A172 (cell line): ENCODE measurements at places on chromosomes 13 and 19. TPM values are rescaled to one million over a fixed set of nuclear protein-coding genes. Genes with fewer than 3 reads are reported as not detected.

Gene ARHGEF7
- total RNA-seq: 18.7 and 26.9 TPM in 2 replicates

- peak; percentile 0 for DNase-seq
Observed at GRCh38 chr13:81927347-81927746, 1586.4 kb upstream of the SPRY2 start.

DNA sequence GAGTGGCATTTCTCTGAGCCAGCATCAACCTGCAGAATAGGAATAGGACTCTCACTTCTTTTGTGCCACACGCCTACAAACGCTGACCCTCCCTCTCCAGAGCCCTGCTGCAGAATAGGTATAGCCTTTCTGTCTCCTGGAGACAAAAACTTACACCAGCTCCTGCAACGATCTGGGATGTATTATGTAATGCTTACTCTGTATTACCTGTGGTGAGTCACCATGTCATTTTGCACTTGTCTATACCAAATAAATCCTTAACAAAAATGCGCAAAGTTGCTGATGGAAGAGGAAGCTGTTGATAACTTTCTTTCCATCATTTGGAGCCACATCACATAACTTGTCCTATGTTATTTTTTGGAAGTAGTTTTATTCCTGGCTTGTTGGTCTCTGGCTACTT lies 155.8 kb upstream of the FNDC3A start:
- no peak for DNase-seq

Gene NMRK2
- total RNA-seq: not detected in 2 replicates

DNA sequence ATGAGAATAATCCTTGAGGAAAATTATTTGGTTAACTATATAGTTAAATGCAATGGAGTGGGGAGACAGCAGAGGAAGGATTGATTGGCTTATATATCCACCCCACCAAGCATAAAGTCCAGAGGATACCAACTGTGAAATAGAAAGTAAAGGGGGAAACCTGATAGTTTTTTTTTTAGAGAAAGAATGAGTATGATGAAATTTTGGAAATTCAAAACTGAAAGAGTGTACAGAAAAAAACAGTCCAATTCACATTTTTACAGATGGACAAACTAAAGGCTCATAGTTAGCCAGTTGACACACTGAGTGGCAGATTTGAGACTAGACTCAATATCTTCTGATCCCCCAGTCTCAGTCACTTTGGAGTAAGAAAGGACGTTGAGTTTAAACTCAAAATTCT lies 51.1 kb downstream of the FNDC3A start:
- DNase-seq: no peak

DNA sequence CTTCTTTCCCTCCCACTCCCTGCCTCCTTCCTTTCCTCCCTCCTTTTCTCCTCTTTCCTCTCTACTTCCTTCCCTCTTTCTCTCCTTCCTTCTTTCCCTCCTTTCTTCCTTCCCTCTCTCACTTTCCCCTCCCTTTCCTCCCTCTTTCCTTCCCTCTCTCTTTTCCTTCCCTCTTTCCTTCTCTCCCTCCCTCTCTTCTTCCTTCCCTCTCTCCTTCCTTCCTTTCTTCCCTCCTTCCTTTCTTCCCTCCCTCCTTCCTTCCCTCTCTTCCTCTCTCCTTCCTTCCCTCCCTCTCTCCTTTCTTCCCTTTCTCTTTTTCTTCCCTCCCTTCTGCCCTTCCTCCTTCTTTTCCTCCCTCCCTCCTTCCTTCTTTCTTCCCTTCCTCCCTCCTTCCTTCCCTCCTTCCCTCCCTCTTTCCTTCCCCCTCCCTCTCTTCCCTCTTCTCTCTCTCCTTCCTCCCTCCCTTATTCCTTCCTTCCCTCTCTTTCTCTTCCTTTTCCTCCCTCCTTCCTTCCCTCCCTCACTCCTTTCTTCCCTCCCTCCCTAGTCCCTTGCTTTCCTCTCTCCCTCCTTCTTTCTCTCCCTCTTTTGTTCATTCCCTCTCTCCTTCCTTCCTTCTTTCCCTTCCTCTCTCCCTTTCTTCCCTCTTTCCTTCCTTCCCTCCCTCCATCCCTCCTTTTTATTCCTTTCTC lies 443.9 kb downstream of the ZNF536 start:
- DNase-seq: no peak

DNA sequence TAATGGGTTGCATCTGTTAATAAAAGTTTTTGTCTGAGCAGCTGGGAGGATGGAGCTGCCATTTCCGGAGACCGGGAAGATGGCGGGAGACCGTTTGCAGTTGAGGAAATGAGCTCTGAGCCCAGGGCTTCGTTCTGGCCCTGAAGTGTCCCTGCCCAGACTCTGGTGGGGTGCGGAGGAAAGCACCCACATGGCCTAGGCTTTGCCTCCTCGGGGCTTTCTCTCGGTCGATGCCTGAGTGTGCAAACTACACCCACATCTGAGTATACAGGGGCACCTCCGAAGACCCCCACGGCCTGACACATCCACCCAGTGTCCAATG lies 15.6 kb upstream of the NANOS3 start:
- DNase-seq: no peak

DNA sequence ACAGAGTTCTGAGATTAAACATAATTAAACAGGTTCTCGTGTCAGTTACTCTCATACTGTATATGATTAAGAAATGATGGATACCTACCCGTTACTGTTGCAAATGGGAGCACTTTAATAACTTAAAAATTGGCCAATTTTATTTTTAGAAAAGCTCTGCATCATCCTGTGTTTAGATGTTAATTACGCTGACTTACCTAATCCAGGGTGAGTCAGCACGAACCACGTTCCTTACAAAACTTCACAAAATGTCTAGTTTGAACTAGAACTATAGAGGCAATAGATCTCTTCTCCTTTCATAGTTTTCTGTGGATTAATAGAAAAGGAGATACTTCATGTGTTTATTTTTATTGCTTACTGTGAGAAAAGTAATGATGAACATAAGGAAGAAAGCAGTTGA lies 363.9 kb downstream of the MYO16 start:
- peak; percentile 5 for DNase-seq

DNA sequence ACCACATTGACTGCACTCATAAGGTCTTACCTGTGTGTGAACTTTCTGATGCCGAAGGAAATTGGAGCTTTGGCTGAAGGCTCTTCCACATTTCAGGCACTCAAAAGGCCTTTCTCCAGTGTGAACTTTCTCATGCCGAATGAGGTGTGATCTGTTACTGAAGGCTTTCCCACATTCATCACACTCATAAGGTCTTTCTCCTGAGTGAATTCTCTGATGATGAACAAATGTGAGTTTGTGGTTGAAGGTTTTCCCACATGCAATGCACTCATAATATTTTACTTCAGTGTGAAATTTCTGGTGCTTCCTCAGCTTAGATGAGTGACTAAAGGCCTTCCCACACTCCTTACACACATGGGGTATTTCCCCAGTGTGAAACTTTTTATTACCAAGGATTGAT lies 5.7 kb downstream of the ZNF132 start:
- no peak for DNase-seq

GRCh38 chr13:48775285-48775684 lies 121.6 kb downstream of the CYSLTR2 start:
- DNase-seq: peak; percentile 72

DNA sequence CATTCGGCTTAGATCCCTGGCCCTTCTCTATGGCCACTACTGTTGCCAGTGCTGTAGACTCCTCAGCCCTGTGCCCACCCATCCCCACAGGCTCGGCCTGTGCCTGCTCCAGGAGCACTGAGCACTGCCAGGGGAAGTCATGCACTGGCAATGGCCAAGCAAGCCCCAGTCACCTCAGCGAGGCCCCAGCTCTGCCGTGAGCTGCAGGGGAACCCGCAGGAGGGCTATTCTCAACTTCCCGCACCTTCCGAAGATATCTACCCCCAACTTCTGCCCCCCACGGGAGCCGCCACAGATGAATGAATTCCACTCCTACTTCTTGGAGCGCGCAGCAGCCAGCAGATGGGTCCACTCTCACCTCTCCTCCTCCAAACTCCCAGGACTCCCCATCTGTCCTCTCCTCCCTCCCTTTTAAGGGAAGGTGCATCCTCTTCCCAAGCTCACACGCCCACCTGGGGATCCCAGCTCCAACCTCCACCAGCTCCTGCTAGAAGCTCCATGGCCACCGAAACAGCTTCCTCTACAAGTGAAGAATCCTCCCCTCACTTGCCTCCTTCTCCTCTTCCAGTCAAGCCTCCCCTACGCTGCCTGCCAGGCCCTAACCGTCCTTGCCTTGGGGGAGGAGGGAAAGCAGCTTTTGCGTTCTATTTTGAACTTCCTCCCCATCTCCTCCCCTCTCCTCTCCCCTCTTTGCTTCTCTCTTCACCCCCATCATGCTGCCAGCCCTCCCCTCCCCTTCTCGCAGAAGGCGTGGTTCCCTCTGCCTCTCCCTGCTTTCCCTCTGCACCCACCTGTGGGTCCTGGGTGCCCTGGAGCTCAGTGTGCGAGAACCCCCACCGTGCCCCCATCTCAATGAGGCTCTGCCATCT lies 52.2 kb downstream of the PEPD start:
- no peak for DNase-seq

- no peak for DNase-seq
Observed at GRCh38 chr13:110444226-110444653, 117.3 kb downstream of the RAB20 start.

DNA sequence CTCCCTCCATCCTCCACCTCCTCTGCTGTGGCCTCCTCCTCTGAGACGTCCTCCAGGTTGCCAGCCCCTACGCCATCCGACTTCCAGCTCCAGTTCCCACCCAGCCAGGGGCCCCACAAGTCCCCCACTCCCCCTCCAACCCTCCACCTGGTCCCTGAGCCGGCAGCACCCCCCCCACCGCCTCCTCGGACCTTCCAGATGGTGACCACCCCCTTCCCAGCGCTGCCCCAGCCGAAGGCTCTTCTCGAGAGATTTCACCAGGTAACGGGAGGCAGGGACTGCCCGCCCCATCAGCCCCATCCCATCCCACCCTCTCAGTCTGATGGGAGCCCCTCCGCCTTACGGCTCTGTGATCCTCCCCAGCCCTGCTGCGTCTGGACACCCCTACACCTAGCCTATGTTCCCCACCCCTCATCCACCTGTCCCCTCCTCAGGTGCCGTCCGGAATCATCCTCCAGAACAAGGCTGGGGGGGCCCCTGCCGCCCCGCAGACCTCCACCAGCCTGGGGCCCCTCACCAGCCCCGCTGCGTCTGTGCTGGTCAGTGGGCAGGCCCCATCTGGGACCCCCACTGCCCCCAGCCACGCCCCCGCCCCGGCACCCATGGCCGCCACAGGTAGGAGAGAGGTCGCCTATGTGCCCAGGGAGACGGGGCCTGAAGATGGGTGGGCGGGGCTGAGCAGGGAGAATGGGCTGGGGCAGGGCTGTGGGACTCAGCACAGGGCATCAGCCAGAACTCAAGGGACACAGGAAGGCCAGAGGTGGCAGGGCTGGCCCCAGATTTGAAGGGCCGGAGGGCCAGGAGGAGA lies 18.6 kb upstream of the EHD2 start:
- no peak for DNase-seq

- no peak for DNase-seq
Observed at GRCh38 chr13:105587786-105588185, 947.7 kb downstream of the EFNB2 start.

Gene PNMA8A
- not detected in 2 replicates for total RNA-seq

Gene AMH
- 8.5 and 10.0 TPM in 2 replicates for total RNA-seq

GRCh38 chr13:59861676-59862075 lies 302.1 kb downstream of the DIAPH3 start:
- DNase-seq: no peak

Gene PRX
- 1.5 and 2.0 TPM in 2 replicates for total RNA-seq

DNA sequence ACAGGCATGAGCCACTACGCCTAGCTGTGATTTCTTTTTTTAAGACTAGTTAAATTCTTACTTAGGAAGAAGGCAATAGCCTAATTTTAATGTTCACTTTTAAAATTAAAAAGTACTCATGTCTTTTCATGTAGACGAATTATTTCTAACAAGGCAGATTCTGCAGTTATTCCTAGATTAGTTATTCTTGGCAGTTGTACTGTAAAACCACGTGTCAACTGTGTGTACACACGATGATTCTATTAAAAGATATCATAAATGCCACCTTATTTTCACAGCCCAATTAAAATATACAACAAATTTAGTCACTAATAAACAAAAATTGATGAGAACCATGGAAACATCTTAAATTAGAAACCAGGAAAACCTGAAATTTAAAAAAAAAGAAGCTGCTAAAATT lies 10.6 kb upstream of the FOXO1 start:
- DNase-seq: no peak

- DNase-seq: no peak
Observed at GRCh38 chr19:50039968-50040367, 14.2 kb downstream of the ZNF473 start.

DNA sequence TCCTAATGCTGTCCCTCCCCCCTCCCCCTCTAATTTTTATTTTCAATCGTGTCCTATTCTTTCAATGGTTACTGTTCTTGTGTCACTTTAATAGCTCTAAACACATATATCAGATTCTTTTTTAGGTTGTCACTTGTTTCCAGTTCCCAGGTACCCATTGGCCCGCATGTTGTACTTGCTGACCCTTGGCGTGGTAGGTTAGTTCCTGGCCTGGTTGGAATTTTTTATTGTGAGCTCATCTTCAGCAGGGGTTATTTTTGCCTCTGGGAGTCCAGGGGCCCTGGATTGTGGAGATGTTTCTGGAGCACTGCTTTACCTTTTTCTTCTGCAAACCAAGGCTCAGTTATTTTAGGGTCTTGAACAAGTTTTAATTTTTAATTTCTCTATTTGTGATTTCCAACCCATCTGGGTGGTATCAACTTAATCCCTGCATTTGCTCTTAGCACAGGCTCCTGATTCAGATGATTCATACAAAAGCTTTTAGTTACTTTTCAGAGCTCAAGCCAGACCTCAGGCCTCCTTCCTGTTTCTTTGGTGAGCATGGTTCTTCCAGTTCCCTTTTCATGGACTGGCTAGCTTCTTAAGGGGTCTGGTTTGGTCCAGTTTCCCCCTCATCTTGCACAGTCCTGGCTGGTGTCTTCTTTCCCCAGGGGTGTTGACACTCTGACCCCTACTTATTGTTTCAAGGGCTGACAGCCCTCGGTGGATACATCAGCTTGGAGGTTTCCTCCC lies 220.5 kb downstream of the TM9SF2 start:
- no peak for DNase-seq

GRCh38 chr19:1811942-1812425 lies at the start of gene ATP8B3:
Gene ATP8B3, minus strand, starts transcription at chr19:1812276. Its CDS starts 540 bp downstream, at chr19:1811736.
- DNase-seq: no peak

- DNase-seq: no peak
Observed at GRCh38 chr19:47241919-47242577, 11.0 kb upstream of the BBC3 start.

Gene PSG4
- 75.6 and 84.3 TPM in 2 replicates for total RNA-seq
